ENCODE measurements at places on chromosomes 3 and 15.
A peak's percentile ranks its signal among the peaks of the same experiment; 100 is the strongest.

GRCh38 chr15:42549741-42550392, 1.2 kb downstream of the HAUS2 start:
- no peak for DNase-seq

DNA sequence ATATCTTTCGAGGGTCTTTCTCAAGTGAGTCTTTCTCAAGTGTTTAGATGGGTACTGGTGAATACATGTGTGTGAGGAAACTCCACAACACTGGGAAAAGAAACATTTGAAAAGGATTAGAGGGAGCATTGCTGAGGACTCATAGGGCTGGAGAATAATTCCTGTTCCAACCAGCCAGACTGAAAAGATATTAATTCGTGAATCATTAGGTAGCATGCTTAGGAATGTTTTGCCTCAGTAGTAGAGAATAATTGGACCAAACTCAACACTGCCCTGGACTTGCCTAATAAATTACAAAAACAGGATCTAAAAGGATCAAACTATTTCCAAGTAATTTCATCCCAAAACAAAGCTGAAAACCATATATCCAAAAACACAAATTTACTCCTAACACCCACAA, 17.3 kb downstream of the PP2D1 start:
- no peak for DNase-seq

DNA sequence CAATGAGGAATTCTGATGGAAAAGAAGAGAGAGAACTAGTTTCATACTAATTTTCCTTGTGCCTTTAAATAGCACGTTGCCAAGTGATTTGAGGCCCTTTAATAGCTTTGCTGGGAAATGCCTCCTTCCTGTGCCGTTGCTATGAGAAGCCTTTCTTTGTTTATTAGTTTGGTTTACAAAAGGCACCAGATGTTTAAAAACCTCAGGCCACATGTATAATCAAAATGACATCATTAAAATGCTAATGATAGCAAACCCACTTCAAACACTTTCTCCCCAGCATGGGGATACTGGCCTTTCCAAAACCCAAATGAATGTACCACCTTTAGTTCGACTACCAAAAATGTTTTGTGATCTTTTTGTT, 50.0 kb upstream of the TBC1D23 start:
- DNase-seq: no peak

DNA sequence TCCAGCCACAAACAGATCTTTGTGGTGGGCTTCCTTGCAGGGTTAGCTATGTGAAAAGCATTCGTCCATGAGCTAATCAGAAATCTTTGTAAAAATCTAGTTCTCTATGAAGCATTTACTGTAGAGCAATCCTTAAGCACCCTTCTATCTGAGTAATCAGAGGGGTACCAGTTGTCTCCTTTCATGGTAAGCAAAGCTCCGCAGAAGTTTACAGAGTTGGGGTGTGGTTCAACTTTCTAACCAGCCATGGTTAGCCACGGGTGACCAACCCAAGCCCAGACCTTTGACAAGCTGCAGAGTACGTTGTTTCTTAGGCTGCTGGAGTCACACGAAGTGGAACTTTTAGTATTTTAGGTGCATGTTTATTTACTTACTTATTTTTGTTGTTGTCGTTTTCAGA, 77.4 kb downstream of the FLNB start:
- no peak for DNase-seq

GRCh38 chr3:68706536-68706935, 225.8 kb downstream of the TAFA4 start:
- no peak for DNase-seq

DNA sequence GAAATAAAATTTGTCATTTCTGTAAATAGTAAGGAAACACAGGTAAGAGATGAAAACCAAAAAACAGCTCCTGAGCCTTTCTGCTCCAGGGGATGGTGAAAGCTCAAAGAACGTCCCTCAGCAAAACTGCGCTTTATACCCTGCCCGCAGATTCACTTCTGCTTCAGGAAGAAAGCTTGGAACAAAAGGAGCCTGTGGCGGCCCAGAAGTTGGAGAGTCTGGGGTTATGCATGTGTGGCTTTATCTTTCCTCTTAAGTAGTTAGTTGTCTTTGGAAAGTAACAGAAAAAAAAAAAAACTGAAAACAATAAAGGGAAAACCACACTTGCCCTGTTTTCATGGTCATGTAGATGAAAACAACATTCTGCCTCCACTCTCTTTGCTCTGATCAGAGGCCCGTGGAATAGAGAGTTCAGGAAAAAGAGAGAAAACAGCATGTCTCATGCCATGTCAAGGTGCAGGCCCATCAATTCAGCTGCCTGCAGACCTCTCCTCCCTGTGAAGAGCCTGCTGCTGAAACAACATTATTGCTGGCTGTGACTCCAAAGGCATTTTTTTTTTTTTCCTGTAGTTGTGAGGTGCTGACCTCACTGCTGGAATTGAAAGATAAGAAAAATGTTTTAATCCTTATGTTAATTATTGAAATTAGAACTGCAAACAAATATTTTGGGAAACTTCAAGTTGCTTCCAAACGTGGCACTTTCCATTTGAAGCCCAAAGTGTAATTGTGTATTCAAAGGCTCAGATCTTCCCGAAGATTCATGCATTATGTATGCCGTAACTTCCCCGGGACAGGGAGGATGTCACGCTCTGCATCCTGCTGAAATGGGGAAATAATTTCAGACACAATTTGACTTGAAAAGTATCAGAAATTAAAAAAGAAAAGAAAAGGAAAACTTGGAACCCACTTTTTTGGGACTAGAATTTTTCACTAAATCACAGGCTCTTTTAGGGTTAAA, 108.4 kb upstream of the ZNF385D start:
- no peak for DNase-seq

DNA sequence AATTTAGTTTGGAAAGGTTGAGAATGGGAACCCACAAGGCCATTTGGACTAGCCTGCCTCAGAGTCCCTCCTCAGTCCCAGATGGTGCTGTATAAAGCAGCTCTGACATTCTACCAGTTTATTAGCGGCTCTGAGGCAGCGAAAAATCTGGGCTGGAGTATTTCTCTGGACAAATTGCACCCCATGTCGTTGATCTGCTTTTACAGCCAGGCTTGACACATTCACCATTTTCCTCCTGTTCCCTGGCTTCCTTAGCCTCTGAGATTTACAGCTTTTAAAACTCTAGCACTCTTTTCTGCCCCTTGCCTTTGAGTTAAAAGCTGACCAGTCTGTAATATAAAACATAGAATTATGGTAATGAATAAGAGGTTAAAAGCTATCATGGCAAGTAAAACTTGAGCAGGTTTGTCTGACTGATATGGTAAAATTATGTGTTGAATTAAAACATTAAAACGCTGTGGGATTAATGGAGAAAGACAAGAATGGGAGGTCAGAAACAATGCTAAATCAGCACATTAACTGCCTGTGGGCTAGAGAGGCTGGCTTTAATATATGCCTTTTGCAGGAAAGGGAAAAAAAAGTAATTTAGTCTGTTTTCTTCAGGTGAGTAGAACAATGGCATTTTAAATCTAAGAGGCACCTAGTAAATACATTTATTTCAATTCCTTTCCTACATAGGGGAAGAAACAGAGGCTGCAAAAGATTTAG, 131.2 kb downstream of the MCTP2 start:
- no peak for DNase-seq

DNA sequence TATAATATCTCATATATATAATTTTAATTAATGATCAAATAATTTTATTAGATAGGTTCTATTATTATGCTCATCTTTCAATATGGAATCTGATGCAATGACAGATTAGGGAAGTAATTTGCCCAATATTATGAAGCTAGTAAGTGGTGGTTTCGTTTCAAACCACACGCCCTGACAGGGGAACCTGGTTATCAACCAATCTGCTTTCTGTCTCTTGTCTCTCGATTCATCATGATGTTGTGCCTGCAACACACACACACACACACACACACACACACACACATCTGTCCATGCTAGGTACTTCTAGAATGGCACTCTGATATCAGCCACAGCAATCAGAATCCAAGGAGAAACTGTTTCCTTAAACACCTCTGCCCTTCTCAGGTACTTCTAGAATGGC, 128.4 kb downstream of the ZBBX start:
- DNase-seq: no peak

GRCh38 chr15:50066202-50066601, 52.8 kb downstream of the ATP8B4 start:
- DNase-seq: no peak

DNA sequence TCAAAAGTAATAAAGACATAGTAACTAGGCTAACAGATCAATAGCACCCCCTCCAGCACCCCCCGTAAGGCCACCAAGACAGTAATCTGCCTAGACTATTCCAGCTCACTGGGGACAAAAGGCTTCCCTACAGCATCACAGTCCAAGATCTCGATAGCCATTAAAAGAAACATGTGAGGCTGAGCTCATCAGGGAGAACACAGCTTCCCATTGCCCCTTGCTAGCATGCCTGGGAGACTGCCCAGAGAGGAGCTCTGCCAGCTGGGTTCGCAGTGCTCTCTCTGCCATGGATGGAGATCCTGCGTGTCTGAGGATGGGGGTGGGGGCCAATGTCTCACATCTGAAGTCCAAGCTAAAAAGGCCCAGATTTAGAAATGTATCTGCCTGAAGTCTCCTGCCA, 17.8 kb downstream of the LRIG1 start:
- no peak for DNase-seq

DNA sequence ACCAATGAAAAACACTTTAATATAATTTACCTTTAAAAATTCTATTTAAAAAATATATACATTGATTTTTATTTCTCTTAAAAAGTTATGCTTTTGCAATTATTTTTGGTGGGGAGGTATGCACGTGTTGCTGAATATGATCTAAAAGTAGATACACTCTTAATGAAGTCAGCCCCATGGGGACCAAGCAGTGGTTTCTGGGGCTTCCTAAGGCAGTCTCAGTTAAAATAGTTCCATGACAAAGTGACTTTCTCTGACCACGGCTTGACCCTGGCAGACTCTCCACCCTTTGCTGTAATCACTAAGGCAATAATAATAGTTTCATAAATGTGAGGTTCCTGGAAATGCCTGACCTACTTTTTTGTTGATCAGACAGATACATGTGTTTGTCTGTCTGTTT, 50.4 kb downstream of the CCR4 start:
- DNase-seq: no peak

GRCh38 chr15:73530649-73531048, 87.7 kb downstream of the REC114 start:
- no peak for DNase-seq

DNA sequence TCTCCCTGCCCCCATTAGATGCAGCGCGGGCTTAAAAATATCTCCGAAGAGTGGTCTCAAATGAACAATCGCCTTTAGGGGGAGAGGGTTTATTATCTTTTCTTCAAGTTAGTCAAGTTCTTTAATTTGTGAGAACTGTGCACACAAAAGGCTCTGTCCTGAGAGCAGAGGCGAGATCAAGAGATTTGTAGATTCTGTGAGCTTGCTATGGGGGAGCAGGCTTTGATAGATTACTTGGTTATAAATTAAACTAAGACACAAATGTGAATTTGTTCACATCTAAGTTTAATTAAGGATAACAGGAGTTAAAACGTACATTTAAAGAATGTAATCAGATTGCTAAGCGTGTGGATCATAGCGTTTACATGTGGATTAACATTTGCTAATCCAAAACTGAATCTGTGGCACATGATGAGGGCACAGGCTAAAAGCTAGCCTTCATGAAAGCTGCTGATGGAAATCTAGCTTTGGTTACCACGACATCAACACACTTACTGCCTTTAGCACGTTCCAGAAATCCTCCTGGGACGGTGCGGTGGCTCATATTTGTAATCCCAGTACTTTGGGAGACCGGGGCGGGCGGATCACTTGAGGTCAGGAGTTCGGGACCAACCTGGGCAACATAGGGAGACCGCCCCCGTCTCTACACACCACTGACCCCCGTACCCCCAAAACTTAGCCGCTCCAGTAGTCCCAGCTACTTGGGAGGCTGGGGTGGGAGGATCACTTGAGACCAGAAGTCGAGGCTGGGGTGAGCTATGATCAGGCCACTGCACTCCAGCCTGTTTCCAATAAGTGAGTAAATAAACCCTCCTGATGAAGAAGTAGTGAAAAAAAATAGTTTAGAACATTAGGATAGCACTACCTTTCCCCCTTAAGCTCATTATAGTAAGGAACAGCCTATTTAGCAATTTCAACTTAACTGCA, 1.0 kb upstream of the PRTG start:
- DNase-seq: no peak

DNA sequence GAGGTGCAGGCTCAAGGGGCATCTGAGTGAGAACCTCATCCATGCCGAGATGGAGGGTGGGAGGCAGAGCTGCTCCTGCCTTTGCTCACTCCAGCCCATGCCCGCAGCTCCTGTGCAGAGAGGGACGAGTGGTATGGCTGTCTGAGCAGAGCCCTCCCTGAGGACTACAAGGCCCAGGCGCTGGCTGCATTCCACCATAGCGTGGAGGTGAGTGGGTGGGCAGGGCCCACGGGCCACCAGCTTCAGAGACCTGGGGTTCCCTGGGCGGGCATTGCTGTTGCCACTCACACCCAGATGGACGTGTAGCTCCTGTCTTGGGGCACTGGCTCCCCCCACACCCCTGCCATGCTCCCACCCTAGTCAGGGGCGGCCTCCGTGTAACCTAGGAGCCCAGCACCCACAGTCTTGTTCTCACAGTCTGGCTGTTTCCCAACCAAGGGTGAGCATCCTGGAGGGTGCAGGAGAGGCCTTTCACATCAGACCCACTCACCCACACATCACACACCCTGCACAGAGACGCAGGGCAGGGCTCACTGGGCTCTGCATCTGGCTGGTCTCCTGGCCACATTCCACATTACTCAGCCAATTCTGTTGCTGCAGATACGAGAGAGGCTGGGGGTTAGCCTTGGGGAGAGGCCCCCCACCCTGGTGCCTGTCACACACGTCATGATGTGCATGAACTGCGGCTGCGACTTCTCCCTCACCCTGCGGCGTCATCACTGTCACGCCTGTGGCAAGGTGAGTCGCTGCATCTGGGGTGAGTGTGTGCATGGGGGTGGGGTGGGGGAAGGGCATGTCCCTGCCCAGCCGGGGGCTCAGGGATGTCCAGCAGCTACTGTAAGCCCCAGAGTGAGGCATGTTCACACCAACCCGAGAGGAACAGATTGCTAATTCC, 25.3 kb upstream of the NR2C2 start:
- DNase-seq: peak; percentile 38

- DNase-seq: no peak
These were observed 147.5 kb upstream of the SOX2 start for GRCh38 chr3:181564222-181564621.

GRCh38 chr3:81339040-81339845, 422.2 kb downstream of the GBE1 start:
- no peak for DNase-seq

DNA sequence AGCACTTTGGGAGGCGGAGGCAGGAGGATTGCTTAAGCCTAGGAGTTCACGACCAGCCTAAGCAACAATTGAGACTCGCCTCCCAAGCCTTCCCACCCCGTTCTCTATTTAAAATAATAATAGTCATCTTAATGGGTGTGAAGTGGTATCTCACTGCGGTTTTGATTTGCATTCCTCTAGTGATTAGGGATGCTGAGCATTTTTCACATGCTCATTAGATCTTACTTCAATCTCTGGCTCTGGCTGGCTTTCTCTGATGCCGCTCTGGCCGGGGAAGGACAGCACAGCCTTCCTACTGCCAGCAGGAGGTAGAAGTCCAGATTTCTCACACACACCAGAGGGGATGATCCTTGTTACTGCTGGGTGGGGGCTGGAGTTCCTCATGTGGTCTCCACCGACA, 7.4 kb upstream of the EIF4A2 start:
- no peak for DNase-seq

- no peak for DNase-seq
These were observed 31.0 kb upstream of the KLHL6 start for GRCh38 chr3:183586477-183586876.
